Cardiac muscle cell (in vitro differentiated cells and primary cell): ENCODE measurements at places on chromosomes 11 and 22. TPM values are rescaled to one million over a fixed set of nuclear protein-coding genes. Genes with fewer than 3 reads are reported as not detected.

DNA sequence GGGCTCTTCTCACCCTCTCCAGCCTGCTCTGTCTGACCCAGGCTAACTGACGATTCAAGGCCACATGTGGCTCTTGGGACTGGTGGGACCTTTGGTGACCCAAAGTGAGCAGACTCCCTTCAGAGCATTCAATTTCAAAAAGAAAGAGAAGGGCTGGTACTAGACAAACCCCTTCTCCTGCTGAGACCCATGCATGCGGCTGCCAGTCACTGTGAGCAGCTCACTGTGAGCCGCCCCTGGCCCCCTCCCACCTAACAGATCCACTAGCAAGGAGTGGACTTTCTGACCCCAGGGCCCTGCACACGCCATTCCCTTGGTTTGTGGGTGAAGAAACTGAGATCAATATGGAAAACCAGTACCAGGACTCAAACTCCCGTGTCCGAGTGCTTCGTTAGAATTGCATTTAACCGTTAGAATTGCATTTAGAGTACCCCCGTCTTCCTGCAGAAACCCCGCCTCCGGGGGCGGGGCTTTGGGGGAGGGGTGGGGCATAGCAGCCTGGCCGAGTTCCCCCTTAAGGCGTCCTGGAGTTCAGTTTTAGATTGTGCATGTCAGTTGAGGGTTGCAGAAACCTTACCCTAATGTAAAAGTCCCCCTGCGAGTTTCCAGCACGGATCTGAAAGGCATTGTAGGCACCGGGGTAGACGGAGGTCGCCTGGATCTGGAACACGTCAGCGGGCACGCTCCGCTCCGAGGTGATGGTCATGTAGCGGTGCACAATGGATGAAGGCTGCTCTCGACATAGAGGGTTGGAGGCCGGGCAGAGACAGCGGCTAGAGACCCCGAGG, 5.1 kb downstream of the EFEMP2 start:
- DNase-seq, result no peak

DNA sequence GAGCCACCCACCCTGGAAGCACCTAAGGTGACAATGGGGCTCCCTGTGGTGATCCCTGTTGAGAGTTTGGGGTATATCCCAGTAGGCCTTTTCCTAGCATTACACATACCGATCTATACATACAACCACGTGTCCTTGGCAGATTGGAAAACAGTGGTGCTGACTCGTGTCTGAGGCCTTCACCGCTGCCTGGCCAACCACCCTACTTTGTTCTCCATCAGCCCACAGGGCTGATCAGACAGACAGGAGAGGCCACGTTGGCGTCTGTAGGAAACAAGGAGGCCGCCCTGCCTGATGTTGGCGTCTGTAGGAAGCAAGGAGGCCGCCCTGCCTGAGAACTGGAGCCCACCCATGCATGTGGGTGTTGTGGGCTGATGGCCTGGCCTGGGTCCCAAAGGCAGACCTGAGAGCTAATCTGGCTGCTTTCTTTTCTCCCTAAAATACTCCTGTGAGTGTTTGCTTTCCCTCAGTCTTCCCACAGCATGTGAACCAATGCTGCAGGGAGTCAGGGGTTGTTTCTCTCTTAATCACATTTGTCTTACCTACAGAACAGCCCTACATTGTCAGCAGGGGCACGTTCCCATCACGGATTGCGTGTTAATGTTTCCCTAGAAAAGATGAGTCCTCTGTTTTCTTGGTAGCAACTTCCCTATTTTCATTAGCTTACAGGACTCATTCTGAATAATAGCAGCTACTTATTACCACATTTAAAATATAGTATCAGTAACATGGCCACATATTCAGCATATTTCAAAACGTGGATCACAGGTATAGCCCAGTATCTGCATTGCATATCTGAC, 57.2 kb downstream of the SBF1 start:
- no peak for DNase-seq

The DNAJB7 gene
- 0.39 and 0.93 TPM in 2 replicates for polyA plus RNA-seq

- DNase-seq, result no peak
These were observed 41.3 kb downstream of the MUC6 start for GRCh38 chr11:995044-995751.

The OR10D3 gene
- not detected in 2 replicates for polyA plus RNA-seq

DNA sequence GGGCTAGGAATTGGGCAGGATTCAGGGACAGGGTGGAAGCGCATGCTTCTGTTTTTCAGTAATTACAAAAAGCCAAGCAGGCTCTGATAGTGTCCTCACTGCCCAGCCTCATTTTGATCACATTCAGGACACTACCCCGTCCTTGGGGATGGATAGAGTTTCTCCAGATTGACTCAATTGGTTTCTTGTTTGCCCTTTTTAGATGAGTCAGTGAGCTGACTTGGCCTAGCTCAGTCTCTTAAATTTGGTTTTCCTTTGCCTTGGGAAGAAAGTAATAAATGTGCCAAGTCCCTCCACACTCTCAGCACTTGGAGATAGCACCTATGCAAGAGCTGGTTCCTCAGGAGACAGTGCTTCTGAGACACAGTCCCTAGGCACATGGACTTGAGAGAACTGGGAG, 25.5 kb downstream of the DKK3 start:
- DNase-seq, result no peak

GRCh38 chr22:20115691-20116375, at the start of gene RANBP1:
Gene RANBP1, plus strand, starts transcription at chr22:20116104. Its CDS starts 81 bp downstream, at chr22:20116185.
- no peak for DNase-seq

- no peak for DNase-seq
These were observed 10.5 kb upstream of the JHY start for GRCh38 chr11:122872046-122872445.

The BRSK2 gene
- 1.2 and 2.7 TPM in 2 replicates for polyA plus RNA-seq

DNA sequence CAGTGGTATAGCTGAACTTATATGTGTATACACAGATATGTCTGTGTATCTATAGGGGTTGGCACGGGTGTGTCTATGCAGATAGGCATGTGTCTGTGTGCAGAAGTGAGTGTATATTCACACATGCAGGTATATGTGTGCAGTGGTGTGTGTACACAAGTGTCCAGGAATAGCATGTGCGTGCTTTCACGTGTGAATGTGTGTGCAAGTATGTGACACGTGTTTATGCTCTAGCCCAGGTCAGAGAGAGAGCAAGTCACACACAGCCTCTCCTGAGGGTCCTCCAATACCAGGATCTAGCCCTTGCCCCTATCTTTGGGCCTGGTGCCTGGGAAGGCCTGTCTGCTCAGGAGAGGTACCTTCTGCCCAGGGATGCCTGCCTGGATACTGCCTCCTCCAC, 26.3 kb downstream of the PDE2A start:
- no peak for DNase-seq
